PC-9 (cell line): ENCODE measurements at places on chromosomes 12 and 14. TPM values are rescaled to one million over a fixed set of nuclear protein-coding genes. Genes with fewer than 3 reads are reported as not detected.

HOXC13 gene
- 1.5 and 1.8 TPM in 2 replicates for total RNA-seq

DNA sequence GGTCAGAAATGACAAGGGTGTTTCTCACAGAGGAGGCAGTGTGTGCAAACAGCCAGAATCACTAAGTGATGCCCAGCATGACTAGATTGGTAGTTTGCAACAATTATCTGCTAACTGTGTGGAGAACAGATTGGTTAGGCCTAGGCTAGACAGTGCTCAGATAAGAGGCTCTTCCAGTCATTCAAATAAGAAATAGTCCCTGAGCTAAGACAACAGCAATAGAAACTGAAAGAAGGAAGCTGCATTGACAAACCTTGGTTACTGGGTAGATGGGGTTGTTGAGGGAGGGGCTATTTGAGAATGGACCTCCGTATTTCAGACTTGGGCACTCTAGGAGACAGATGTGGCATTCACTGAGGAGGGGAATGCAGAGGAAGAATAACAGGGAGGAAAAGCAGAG, 255.0 kb upstream of the NPAS3 start:
- no peak for DNase-seq

SAMD15 gene
- total RNA-seq, result 4.8 and 7.8 TPM in 2 replicates

SALL2 gene
- 10.3 and 10.9 TPM in 2 replicates for total RNA-seq

- no peak for DNase-seq
These were observed 84.3 kb downstream of the FZD10 start for GRCh38 chr12:130246560-130246959.
